ENCODE measurements at places on chromosomes 16 and 17.

- DNase-seq = no peak
These were observed 1.7 kb downstream of the SGSH start for GRCh38 chr17:80218391-80218790.

- peak; percentile 28 for DNase-seq
These were observed 65.9 kb upstream of the IRX6 start for GRCh38 chr16:55257966-55258613.

DNA sequence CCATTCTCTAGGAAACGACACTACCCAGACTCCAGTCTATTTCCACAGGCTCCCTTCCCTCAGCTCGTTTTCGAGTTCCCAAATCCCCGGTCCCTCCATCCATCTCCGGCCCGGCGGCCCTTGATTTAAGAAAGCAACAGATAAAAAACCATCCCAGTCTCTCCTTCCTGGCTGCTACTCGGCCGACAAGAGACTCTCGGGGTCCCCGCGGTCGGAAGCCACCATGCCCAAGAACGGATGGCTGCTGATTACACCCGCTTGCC, 182 bp downstream of the RPL26 start:
- DNase-seq = no peak

DNA sequence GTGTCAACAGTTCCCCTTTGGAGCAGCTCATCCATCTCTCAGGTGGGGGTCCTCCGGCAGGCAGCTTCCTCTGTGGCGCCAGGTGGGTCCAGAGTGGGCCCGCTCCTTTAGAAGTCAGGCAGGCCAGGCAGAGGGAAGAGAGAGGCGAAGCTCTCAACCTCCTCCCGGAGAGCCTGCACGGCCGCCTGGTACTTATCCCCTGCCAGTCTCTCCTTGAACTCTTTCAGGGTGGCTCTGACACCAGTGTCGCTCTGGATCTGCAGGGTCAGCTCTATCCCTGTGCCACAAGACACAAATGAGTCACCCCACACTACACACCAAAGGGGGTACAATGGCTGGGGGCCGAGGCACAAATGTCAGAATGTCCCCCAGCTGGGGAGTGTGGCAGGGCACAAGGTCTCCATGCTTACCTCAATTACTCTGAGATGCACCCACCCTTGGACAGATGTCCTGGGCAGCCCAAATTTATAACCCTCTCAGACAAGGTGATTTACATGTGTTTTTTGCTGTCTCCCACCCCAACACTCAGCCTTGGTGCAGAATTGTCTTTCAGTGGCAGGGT, 13.6 kb downstream of the SMCR8 start:
- DNase-seq = no peak

GRCh38 chr16:3058139-3059030, 7.1 kb upstream of the IL32 start:
- no peak for DNase-seq

- no peak for DNase-seq
These were observed 15.0 kb downstream of the MYH13 start for GRCh38 chr17:10357768-10358167.

GRCh38 chr16:9238346-9238745, 146.9 kb downstream of the HAPSTR1 start:
- DNase-seq = no peak

DNA sequence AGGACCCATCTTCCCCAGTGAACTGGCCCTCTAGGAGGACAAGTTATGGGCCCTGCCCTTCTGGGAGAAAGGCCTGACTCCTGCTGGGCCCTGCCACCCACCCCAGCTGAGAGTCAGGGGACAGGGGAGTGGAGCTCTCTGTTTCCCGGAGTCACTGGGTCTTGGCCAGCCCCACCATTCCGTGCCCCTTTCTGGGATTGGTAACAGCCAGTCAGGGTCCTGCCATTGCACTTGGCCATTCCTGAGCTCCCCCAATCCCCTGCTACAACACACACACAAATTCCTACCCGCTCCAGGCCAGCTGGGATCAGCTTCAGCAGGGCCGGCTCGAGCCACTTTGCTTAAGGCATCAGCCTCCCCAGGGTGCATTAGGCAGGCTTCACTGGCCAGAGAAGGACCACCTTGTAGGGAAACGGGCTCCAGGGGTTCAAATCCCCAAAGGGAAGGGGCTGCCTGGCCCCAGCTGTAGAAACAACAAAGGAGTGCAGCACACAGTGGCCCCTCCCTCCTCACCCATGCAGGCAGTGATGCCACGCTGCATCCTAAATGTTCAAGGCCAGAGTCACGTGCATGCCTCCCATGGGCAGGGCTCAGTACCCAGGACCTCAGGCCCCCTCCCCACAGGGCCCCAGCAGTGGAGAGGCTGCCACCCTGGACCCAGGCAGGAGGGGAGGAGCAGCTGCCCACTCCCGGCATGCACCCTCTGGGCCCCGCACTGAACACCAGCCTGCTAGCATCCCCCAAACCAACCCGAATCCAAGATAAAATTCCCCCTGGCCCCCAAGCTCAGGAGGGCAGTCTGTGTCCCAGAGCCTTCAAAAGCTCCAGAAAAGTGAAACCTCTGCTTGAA, 37.7 kb downstream of the C16orf78 start:
- no peak for DNase-seq

DNA sequence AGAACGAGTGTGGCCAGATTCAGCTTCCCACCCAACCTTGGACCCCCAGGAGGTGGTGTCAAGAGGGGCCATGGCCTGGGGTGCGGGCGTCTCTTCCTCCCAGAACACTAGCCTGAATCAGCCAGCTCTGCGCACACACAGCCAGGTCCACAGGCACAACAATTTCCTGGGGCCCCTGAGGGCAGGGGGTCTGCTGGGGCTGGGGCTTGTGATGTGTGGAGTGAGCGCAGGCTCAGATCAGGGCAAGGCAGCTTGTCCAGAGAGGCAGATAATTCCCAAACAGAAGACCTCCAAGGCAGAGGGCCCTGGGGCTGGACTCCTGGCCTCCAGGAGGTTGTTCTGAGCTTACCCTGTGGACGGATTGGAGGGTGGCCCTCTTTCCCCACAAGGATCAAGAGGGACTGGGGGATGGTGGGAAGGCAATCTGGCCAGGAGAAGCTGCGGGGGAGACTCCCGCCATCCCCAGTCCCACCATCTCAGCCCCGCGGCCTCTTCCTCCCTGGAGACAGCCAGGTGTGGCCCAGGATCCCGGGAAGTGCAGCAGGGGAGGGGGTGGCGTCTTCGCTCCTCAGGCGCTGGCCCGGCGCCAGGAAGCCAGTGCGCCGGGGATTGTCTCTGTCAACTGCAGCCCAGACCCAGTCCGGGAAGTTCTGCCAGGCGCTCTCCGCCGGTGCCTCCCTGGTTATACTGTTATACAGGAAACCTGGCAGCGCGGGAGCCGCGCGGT, 52.0 kb upstream of the AMZ2 start:
- DNase-seq = no peak

DNA sequence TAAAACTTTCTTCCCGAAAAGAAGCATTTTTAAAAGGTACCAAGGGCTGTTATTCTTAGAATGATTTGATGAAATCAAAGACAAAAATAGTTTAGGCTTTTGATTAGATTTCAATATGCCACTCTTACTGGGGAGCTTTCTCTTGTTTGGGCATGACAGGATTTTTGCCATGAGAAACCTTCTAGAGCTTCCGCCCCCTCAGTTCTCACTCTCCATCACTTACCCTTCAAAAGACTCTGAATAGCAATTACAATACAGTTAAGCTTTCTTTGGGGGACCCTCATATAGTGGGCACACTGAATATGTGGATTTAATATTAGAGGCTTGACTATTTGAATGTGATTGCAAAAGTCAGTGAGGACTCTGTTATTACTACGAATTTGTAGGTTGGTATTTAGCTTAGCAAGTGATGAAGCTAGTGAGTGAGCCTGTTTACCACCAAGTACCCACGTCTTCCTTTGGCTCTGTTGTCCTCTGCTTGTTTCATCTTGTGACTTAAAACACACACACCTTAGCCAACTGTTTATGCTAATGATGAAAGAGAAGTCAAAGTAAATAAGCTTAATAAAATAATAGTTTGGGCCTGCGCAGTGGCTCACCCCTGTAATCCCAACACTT, 158.7 kb upstream of the TBX2 start:
- DNase-seq = no peak

GRCh38 chr17:32869345-32870026, 7.4 kb downstream of the MYO1D start:
- DNase-seq = no peak

DNA sequence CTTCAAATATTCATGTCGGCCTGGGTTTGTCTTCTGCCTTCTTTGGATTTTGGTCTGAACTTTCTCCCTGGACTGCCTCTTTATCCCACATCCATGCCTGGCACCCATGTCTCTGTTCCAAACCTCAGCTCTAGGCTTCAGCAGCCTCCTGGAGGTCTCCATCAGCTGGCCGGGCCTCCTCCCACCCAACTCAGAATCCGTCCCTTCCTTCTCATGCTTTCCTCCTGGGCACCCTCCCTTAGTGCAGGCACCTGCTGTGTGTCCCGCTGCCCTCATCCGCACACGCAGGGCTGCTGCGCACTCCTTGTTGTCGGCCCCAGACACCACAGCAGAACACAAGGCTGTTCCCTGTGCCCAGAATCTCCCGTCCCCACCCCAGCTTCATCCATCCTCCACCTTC, 14.0 kb downstream of the LDHD start:
- DNase-seq = no peak

- no peak for DNase-seq
These were observed 80.8 kb upstream of the CCL1 start for GRCh38 chr17:34443619-34444469.

DNA sequence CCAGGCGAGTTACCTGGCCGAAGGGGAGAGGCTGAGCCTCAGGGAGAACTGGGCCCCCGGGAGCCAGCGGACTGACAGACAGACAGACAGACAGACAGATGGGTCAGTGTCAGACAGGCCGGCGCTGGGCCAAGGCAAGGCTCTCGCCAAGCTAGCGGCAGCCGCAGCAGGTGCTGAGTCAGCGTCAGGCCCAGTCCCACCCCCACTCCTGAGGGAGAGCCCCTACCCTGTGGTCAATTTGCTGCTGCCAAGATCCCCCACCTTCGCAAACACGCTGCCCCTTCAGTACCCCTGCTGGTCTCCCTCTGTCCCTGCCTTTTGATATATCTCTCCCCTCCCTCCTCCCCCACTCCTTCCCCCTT, 1.5 kb downstream of the FGF11 start:
- no peak for DNase-seq

- no peak for DNase-seq
These were observed 518.6 kb upstream of the WSB1 start for GRCh38 chr17:26775219-26775822.

- no peak for DNase-seq
These were observed 20.3 kb downstream of the OSBPL7 start for GRCh38 chr17:47801176-47801765.

GRCh38 chr17:47279062-47279801, 25.6 kb downstream of the ITGB3 start:
- no peak for DNase-seq

- DNase-seq = no peak
These were observed 17.2 kb downstream of the TMEM204 start for GRCh38 chr16:1550696-1551095.

DNA sequence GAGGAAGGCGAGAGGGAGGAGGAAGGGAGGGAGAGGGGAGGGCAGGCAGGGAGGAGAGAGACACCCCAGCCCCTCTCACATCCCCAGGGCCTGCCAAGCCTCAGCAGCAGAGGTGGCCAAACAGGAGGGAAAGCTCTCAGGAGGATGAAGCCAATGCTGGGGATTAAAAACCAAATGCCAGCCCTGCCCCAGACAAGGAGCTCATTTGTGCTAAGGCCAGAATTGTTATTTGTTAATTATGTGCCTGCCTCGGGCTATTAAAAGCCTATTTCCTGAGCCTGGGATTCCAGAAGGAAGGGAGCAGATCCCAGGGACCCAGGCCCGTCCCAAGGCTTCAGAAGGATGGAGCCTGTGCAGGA, 27.9 kb upstream of the GINS2 start:
- no peak for DNase-seq

GRCh38 chr17:37742116-37742761, 2.6 kb downstream of the HNF1B start:
- no peak for DNase-seq

- DNase-seq = no peak
These were observed 2.0 kb upstream of the NOB1 start for GRCh38 chr16:69756705-69757104.

- no peak for DNase-seq
These were observed 5.2 kb upstream of the SYNRG start for GRCh38 chr17:37614391-37614790.

GRCh38 chr16:83952587-83952939, 477 bp upstream of the OSGIN1 start:
- DNase-seq = no peak

GRCh38 chr16:397135-397661, at the start of gene NME4:
Gene NME4, plus strand, starts transcription at chr16:397199. Its CDS starts 24 bp downstream, at chr16:397223.
- no peak for DNase-seq

DNA sequence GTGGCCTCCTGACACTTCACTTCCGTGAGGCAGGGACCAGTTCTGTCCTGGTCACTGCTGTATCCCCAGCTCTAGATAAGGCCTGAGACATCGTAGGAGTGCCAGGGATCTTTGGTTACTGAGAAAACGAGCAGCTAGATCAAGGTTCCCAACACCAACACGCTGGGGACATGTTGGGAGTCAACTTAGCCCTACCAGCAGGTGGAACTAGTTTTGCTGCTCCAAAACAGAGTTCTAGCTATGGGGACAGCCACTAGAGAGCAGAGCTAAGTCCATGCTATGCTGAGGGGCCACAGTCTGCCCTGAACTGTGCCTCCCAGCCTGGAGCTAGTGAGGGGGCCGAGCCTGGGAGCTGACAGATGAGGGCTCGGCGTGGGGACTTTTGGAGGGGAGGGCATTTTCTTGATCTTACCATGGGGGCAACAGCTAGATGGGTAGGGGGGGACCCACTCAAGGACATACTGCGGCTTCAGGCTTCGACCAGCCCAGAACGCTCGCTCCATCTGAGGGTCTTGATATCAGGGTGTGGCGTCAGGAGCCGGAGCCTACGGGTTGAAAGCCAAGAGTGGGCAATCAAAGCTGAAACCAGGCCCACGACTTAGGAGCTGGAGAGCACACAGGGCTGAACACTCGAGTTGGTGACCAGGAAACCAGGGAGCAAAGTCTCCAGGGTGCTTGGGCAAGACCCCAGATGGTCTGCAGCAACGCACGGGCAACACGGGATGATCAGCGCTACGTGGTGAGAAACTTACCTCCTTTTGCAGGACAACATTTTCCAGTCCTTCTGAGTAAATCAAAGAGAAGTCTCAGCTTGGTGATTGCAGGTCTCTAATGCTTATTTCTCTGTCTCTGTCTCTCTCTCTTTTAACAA, 13.4 kb downstream of the SNX20 start:
- no peak for DNase-seq

DNA sequence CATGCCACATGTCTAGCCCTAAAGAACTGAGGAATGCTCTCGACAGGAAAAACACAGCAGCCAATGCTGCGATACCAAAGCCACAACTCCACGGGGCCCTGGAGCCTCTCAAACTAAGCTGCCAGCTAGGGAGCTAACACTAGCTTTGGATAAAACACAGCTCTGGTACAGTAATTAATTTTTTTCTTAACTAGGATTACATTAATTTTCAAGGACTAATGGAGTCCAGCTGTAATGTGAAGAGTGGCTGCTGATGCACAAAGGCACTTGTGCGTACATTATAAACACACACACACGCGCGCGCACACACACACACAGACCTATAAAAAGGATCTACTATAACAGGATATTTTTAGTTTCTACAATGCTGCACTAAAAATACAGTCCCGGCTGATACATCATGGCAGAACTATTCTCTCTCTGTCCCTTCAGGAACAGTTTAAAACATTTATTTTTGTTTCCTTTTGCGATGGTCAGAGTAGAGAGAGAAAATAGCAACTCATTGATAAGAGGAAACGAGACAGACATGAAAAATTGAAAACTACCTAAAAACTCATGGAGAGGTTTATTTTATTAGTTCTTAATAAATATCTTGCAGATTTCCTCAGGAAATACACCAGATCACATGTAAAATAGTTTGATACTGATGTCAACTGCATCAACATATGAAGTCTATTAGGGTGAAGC, 88.5 kb downstream of the SMG6 start:
- DNase-seq = no peak

GRCh38 chr16:12628536-12628935, 175.2 kb downstream of the CPPED1 start:
- no peak for DNase-seq
